Retina (tissue), 1 donor: ENCODE measurements at places on chromosomes 12 and 14.
A peak's percentile ranks its signal among the peaks of the same experiment; 100 is the strongest.

GRCh38 chr12:49910331-49911212 lies 6.9 kb upstream of the FAIM2 start:
- DNase-seq, result no peak

GRCh38 chr14:23302290-23303225 lies at the start of gene PPP1R3E:
Gene PPP1R3E (minus strand): TSS chr14:23302859. CDS start chr14:23302576, 283 bp downstream.
- DNase-seq, result peak; percentile 86

- DNase-seq, result no peak
Observed at GRCh38 chr14:61262082-61262481, 19.1 kb downstream of the TMEM30B start.

- no peak for DNase-seq
Observed at GRCh38 chr14:53851394-53852090, 105.1 kb downstream of the BMP4 start.

DNA sequence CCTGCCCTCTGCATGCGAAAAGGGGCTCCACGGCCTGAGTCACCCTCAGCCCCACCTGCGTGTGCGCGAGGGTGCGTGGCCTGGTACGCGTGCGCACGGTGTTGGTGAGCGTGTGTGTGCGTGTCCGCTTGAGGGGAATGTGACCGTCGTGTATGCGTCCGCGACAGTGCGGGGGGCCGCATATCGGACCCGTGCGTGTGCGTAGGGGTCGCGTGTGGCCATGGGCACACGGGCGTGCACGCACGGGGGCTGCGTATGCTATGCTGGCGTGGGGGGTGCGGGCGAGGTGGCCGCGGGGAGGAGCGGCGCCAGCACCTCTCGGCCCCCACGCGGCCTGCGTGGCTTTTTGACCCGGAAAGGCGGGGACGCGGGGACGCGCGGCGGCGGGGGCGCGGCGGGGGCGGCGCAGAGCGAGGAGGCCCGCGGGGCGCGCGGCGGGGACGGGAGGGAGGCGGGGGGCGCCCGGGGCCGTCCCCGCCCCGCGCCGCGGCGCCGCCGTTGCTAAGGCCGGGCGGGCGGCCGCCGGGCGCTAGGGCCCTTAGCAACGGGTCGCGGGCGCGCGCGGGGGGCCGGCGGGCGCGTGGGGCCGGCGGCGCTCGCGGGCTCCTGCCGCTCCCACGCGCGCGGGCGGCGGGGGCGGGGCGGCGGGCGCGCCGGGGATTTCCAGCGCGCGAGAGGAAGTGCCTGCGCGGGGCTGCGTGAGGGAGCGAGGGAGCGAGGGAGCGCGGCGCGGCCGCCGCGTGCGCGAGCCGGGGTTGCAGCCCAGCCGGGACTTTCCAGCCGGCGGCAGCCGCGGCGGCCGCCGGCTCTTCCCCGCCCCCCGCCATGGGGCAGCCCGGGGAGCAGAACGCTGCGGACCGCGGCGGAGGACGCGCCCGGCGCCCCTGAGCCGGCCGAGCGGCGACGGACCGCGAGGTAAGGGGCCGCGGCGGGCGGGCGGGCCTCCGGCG lies at the start of gene TRAF3:
Gene TRAF3, plus strand, starts transcription at position 689 of the 950 bp plus-strand sequence. CDS start 92,753 bp downstream, outside the sequence.
- peak; percentile 65 for DNase-seq

DNA sequence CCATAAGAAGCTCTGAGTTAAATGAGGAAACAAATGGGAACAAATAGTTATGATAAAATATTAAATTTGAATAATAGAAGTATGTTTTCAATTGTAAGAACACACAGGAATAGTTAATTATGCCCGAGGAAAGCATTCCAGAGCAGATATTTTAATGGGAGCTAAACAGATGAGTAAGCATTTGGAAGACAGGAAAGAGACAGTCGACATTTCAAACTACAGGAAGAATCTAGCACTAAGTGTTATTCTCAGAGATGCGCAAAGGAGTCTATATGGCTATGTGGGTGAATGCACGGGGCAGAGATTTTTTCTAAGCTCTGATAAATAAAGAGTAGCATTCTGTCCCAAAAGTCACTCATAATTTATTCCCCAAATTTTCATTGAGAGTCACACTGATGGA lies 64.5 kb upstream of the SSTR1 start:
- DNase-seq, result no peak

DNA sequence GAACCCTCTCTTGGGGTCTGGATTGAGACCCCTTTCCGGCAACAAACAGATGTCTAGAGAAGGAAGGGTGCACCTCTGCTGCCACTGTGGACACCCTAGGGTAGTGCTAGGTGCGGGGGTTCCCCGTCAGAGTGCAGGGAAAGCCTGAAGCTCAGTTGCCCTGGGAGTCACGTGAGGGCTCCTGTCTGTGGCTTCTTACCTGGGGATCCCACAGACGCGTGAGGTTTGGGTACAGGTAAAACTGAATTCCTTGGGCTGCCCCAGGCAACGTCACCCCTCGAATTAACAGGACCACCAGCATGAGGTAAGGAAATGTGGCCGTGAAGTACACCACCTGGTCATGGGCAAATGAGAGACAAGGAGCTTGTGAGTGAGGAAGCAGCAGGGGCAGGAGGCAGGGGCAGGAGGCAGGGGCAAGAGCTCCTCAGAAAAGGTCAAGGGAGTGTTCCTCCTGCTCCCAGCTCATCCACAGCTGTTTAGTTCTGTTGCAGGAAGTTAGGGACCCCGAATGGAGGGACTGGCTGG lies 21.0 kb upstream of the SLC6A12 start:
- no peak for DNase-seq

DNA sequence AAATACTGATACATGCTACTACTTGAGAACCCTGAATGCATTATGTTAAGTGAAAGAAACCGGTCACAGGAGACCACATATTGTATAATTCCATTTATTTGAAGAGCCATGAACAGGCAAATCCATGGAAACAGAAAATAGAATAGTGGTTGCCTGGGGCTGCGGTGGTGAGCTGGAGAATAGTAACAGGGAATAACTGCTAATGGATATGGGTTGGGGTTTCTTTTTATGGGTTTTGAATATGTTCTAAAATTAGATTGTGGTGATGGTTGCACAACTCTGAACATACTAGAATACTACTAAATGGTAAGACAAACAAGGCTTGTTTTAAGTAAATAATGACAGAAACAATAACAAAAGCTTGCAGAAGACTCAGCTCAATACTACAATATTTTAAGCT lies 293.0 kb downstream of the BTG1 start:
- no peak for DNase-seq

- no peak for DNase-seq
Observed at GRCh38 chr12:83016991-83017390, 330.3 kb downstream of the TMTC2 start.

DNA sequence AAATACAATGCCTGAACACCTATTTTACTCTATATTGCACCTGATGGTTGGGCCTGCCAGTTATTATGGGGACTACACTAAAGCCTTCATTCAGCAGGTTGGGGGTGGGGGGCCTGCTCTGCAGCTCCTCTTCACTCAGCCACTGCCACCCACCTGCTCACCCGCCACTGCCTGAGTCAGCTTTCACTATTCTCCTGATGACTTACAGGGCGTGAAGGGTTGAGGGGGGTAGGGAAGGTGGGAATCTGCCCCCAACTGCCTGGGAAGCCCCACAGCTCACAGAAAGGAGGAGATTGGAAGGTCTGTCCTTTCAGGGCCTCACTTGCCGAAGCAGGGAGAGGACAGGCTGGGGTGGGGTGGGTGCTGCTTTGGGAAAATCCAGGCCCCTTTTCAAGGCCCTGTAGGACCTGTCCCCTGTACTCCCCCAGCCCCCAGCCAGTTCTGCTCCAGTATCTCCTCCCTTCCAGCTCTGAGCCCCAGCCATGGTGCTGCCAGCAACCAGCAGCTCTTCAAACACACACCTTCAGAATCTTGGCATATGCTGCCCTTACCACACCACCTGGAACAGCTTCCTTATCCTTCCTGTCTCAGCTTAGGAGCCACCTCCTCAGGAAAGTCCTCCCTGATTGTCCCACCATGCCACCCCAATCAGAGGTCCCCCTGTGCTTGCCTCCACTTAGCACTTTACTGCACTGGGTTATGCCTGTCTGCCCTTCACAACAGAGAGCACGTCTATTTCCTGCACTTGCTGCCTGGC lies 33.1 kb downstream of the IRF2BPL start:
- no peak for DNase-seq

GRCh38 chr12:68450947-68451260 lies 118.7 kb upstream of the MDM1 start:
- no peak for DNase-seq

DNA sequence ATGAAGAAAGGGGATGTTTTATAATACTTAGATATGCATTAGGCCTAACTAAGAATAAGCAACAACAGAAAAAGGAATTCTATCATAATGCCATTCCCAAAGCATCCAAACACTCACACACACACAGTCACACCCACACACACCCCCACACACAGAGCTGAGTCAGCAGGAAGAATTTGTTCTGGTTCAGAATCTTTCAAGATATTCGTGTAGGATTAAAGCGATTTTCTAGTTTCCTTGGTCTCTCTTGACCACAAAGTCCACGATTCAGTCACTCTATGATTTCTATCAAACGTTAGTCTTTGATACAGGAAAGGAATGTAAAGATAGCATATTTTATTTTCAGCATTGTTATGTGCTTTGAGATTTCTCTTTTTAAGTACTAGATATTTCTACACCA lies 382.6 kb upstream of the DCN start:
- DNase-seq, result no peak

DNA sequence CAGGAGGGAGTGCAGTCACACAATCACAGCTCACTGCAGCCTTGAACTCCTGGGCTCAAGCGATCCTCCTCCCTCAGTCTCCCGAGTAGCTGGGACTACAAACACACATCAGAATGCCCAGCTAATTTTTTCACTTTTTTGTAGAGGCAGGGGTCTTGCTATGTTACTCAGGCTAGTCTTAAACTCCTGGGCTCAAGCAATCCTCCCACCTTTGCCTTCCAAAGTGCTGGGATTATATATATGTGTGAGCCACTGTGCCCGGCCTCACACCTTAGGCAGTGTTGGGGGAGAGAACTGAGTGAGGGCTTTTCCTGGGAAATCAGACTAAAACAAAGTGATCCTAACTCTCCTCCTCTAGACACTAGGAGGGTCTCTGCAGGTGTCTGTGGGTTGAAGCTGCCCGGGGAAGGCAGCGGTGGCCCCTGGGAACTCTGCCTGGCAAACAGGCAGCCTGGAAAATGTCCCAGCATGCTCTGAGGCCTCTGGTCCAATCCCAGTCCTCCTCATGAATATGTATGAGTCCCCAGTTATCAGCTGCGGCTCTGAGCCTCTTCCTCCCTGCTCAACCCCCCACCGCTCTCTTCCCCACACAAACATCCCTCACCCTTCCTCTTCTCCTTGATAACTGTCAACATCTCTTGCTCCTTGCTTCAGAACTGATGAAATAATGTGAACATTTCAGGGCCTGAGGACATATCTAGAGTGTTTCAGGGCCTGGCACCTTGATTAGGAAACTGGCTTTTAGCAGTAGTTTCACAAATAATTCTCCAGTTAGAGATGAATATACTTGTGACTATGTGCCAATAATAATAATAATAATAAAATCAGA lies 7.9 kb upstream of the NAA25 start:
- peak; percentile 89 for DNase-seq

- DNase-seq, result no peak
Observed at GRCh38 chr14:95235767-95236166, 78.4 kb upstream of the DICER1 start.

DNA sequence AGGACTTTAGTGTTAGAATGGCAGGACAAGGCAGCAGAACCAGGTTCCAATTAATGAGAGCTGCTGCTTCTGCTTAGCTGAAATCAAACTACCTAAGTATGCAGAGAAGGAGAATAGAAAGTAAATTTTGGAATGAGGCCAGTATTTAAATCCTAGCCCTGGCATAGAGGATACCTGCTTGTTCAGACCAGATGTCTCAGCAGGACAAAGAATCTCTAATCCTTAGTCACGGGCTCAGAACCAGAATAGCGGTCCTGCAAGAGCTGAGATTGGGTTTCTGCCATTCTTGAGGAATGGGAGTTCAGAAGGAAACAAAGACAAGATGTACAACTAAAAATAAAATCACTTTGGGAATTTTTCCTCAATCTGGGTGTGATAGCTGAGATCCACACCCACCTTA lies 550.8 kb upstream of the TMEM132C start:
- no peak for DNase-seq

DNA sequence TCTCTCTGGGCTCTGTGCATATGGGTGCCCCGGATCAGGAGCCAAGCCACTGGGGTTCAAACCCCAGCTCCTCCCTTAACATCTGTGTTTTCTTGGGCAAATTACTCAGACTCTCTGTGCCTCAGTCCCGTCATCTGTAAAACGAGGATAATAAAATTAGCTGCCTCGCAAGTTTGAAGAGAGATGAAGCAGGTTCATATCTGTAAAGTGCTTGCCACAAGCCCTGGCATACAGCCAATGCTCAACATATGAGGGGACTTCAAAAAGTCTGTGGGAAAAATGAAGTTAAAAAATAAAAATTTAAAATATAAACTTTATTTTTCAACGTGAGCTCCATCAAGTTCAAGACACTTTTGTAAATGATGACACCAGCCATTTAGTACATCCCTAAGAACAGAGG lies 276.7 kb downstream of the FOXN3 start:
- DNase-seq, result no peak

DNA sequence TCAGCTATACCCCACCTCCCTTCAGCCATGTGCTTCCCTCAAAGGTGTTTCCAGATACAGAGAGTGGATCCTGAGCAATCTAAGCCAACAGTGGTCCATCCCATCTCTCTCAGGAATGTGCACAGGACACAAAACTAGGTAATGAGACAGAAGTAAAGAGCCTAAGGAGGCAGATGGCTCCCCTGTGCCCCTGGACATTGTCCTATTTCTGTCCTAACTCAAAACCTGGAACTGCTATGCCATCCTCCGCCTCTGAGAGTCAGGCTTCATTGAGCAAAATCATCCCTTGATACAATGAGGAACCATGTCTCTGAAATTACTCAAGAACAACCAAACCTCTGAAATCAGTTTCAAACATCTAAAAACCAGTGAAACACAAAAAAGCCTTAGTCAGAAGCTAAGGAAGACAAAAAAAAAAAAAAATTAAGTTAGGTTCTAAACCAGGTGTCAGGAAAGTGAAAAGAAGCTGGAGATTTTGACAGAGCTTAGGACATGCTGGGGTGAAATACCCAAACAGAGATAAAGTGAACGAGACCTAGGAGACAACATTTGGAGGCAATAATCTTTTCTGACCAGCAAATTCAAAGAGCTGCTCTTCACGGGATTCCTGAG lies 200.3 kb upstream of the PLEKHG7 start:
- DNase-seq, result peak; percentile 7

DNA sequence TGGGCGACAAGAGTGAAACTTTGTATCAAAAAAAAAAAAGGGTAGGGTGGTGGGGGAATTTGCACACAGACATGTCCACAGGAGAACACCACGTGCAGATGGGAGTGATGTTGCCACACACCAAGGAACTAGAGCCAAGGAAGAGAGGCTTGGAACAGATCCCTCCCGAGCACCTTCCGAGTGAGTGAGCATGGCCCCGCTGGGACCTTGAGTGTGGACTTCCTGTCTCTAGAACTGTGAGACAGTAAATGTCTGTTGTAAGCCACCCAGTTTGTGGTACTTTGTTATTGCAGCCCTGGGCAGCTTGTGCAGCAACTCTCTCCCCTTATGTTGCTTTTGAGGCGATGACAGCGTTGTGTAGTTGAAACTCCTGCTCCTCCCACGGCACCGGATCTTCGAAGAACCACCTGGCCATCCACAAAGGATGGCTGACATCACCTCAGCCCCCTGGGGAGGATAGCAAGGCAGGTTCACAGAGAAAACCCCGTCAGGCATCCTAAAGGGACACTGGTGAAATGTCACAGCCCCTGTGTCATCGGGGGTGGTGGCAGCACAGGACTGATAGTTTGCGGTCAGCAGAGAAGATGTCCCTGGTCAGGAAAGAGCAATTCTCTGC lies 54.7 kb upstream of the PLEKHG3 start:
- DNase-seq, result no peak

- DNase-seq, result no peak
Observed at GRCh38 chr14:104051092-104051813, 34.2 kb upstream of the ASPG start.
